ENCODE measurements at places on chromosomes 16 and 17.
A peak's percentile ranks its signal among the peaks of the same experiment; 100 is the strongest.

DNA sequence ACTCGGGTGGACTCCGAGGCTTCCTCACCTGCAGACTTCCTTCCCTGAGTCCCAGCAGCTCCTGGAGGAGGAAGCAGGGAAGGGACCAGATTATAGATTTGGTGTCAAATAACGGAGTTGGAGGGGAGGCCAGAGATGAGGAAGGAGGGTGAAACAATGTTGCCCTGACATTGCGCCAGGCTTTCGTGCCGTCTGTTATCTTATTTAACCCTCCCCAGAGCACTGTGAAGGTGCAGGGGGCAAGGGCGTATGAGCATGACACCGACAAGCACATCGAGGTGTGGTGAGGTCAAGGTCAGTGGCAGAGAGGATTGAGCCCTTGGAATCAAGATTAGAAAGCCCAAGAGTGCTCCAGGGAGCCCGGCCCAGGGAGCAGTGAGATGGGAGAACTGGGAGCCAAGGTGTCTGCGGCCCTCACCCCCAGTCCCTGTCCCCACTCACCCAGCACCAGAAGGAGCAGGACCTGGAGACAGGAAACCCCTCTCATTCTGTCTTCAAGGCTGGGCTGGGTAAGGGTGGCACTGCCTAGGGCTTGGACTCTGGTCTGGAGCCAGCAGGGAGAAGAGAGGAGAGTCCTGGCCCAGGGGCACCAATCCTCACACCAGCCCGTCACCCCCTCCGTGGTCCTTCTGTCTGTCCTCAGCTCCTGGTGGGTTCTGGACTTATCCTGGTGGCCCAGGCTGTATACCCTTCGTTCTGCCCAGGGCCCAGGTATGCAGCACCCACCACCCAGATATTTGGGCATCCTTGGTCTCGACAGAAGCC is 1.1 kb downstream of the PRSS33 start:
- no peak for DNase-seq

DNA sequence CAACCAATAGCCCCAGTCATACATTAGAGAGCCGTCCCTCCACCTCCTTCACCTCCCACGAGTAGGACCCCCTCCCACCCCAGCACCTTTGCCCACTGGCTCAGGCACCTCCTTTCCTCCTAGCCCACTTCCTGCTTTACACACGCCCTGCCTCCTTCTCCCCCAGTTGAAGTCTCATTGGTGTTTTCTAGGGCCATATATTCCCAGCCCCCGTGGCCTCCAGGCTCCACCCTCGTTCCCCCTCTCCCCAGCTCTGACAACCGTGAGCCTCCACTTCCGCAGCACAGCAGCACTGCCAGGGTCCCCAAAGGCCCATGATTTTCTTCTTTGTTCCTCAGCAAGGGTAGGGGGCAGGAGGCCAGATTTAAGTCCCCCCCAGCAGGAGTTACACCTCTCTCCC is 340.3 kb upstream of the TNRC6C start:
- DNase-seq, result no peak

GRCh38 chr16:88920618-88921590 is 54.4 kb upstream of the PABPN1L start:
- peak; percentile 40 for DNase-seq

DNA sequence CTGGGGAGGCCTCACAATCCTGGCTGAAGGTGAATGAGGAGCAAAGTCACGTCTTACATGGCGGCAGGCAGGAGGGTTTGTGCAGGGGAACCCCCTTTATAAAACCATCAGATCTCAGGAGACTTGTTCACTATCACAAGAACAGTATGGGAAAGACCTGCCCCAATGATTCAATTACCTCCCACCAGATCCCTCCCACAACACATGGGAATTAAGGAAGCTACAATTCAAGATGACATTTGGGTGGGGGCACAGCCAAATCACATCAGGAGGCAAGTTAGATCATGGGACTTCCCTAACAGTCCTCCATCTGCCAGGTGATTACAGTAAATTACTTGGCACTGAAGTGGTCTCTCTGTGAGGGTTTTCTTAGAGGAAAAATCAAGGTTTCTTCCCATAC is 5.3 kb downstream of the TMEM114 start:
- DNase-seq, result no peak

- DNase-seq, result no peak
These were observed 136.0 kb downstream of the SDK2 start for GRCh38 chr17:73508057-73508930.

GRCh38 chr17:4206962-4207361 is 56.8 kb downstream of the ANKFY1 start:
- DNase-seq, result no peak

- no peak for DNase-seq
These were observed 190.6 kb upstream of the TBX2 start for GRCh38 chr17:61209106-61209439.

GRCh38 chr17:18191967-18192366 is 8.3 kb downstream of the ALKBH5 start:
- DNase-seq, result no peak

GRCh38 chr17:74287031-74287602 is 13.1 kb downstream of the DNAI2 start:
- DNase-seq, result no peak

DNA sequence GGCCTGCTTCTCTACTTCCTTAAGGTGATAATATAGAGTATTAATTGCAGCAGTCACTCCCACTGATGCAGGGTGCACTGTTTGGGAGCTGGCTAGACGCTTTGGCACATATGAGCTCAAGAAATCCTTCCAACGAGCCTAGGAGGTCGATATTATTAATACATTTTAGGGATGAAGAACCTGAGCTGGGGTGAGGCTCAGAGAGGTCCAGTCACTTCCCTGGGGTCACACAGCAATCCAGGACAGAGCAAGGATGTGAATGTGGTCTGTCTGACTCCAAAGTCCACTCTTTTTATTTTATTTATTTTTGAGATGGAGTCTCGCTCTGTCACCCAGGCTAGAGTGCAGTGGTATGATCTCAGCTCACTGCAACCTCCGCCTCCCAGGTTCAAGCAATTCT is 156.4 kb upstream of the CDC42EP4 start:
- no peak for DNase-seq

Measured in DMS153 (cell line).